Stimulated activated CD4-positive, alpha-beta T cell treated with anti-CD3 and anti-CD28 coated beads, Interleukin-15, amount 100 ng/mL, for 48 hours (primary cell): ENCODE measurements at places on chromosomes 11 and 22.

GRCh38 chr11:77505956-77506355 lies 32.1 kb upstream of the PAK1 start:
- no peak for DNase-seq

- no peak for DNase-seq
Measured at GRCh38 chr11:128906185-128907050, 15.3 kb downstream of the KCNJ5 start.

DNA sequence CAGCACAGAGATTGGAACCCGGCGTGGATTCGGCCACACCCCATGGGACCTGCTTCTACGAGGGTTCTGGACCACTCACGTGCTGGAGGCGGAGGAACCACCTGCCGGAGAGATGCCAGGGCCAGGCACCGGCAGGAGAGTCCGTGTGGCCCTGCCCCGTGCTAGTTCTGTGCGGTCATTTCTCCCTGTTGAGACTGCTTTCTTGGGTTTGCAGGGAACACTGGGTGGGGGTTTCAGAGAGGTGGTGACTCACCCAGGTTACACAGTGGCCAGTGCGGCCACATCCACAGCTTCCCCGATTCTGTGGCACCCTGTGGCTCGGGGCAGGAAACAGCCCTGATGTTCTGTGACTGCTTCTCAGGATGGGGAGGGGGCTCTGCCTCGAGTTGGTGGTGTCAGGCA lies 3.6 kb upstream of the PHLDA2 start:
- DNase-seq, result no peak

- DNase-seq, result no peak
Measured at GRCh38 chr11:96207459-96208449, 135.2 kb downstream of the MAML2 start.

DNA sequence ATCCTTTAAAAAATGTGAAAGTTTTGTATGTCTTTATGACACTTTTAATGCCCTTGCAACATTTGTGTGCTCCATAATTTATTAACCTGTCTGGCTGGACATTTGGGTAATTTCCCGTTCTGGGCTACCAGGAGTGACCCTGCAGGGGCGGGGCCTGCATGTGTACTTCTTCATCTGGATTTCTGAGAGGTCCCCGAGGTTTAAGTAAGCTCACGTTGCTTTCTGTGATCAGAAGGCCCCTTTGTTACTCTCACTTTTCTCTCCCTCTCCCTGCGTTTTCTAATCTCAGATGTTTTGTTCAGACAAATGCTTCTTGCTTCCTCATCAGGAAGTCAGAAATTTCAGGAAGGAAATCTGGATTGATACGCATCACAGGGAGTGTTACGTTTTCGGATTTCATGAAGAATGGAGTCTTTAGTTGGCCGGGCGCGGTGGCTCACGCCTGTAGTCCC lies 78.9 kb upstream of the CRYBB3 start:
- no peak for DNase-seq

DNA sequence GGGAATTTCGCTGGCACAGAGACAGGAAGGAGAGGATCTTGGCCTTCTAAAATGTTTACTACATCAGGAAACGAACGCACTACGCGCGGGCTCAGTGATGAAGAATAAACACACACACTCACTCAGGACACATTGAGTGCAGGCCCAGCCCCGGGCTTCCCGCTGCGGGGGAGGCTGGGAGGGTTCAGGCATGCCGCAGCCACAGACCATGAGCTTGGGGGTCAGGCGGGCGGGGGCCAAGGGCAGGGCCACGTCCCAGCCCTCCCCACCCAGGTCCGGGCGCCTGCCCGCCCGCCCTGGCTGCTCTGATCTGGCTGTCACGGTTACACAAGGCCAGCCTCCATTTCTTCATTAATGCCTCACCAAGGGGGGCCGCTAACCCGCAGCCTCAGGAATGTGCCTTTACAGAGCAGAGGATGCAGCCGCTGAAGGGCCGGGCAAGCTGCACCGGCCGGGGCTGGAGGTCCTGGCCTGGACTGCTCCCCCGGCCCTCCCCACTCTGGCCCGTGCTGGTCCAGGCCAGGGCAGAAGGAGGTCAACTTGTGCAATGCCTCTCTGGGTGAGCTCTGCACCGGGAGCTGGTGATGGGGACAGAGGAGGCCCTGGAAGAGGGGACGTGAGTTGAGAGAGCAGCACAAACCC lies 41.7 kb downstream of the IGF2 start:
- DNase-seq, result no peak

- no peak for DNase-seq
Measured at GRCh38 chr11:540583-541432, 3.5 kb downstream of the LRRC56 start.

- DNase-seq, result no peak
Measured at GRCh38 chr11:7421136-7421535, 64.2 kb upstream of the OLFML1 start.

GRCh38 chr22:31603081-31603525 lies 58.9 kb downstream of the PISD start:
- no peak for DNase-seq

GRCh38 chr11:130415731-130416529 lies 12.5 kb downstream of the ADAMTS8 start:
- DNase-seq, result no peak

DNA sequence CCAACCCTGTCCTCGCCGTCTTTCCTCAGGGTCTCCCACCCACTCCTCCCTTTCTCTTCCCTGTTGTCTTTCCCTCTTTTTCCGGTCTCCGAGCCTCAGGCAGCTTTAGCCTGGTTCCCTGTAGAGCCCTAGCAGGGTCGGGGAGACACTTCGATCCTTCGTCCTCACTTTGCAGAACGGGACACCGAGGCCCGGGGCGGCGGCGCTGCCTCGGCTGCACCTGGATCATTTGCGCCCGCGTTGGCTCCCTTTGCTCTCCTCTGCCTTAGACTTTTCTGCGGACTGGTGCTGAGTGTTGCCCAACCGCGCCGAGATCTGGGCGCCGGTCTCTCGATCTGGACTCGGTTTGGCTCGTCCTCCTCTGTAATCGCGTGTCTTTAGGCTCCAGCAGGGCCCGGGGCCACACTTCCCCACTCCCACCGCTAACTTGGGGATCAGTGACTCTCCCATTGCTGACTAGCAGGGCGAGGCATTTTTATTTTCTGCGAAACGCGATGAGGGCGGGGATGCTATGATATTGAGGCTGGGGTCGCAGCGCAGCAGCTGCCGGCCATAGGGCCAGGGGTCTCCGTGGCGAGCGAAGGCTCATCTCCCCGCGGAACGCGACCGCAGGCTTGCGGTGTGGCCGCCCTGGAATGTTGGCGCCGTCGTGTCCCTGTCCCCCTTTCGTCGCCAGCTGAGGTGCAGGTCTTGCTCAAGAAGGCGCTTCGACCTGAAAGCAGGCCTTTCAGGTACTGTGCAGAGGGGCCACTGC lies 1.6 kb upstream of the E2F8 start:
- no peak for DNase-seq

DNA sequence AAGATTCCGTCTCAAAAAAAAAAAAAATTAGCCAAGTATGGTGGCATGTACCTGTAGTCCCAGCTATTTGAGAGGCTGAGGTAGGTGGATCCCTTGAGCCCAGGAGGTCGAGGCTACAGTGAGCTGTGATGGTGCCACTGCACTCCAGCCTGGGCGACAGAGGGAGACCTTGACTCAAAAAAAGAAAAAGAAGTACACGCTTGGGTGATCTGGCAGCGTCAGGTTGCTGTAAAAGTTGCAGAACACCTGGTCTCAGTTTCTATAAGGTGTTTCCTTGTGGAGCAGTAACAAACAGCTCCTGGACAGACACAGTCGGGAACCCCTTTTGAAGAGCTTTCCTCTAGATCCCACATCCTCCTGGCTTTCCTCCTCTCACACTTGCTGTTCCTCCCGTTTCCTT lies 45.8 kb downstream of the SCGB1A1 start:
- DNase-seq, result no peak

DNA sequence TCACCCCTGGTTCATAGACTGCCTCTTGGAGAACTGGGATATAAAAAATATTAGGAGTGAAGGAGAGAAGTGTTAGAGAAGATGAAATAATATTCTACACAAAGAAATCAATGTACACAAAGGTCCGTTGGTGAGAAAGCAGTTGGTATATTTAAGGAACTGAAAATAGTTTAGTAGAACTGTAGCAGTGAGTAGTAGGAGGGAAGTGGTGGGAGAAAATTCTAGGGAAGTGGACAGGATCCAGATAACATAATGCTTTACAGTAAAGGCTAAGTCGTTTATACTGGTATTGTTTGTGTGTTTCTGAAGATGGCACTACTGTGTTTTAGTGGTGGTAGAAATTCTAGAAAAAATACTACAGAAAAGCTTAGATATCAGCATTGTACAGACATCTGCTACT lies 120.8 kb upstream of the CHORDC1 start:
- no peak for DNase-seq

GRCh38 chr22:39917776-39918495 lies 17.1 kb downstream of the GRAP2 start:
- DNase-seq, result no peak

GRCh38 chr11:15670520-15671070 lies 555.9 kb downstream of the INSC start:
- no peak for DNase-seq

- no peak for DNase-seq
Measured at GRCh38 chr11:22472306-22472705, 134.1 kb downstream of the SLC17A6 start.

- no peak for DNase-seq
Measured at GRCh38 chr11:116911976-116912734, 74.7 kb upstream of the APOA1 start.

DNA sequence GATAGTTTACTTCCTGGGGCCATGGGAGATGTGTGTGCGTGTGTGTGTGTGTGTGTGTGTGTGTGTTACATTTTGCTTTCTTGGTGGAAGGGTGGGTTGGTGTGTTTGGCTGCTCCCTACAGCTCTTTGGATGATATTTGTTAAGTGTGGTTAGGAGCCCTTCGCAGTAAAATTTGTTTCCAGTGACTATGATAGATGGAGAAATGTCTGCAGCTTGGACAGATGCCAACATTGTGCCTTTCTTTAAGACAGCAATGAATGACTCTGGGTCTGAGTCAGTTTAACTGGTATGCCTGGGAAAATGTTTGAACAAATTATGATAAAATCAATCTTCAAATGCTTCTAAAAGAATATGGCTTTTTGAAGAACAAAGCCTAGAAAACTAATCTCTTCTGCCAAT lies 102.7 kb upstream of the TRPC6 start:
- no peak for DNase-seq

DNA sequence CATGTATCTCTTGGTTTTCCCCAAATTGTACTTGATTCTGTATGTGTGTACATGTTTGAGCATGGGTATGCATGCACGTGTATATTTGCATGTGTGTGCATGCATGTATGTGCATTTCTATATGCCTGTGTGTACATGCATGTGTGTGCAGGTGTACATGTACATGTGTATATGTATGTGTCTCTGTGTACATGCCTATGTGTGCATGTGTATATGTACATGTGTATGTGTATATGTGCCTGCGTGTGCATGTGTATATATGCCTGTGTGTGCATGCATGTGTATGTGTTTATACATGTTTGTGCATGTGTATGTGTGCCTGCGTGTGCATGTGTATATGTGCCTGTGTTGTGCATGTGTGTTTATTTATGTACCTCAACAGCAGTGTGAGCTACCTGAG lies 5.3 kb upstream of the NCF4 start:
- no peak for DNase-seq

DNA sequence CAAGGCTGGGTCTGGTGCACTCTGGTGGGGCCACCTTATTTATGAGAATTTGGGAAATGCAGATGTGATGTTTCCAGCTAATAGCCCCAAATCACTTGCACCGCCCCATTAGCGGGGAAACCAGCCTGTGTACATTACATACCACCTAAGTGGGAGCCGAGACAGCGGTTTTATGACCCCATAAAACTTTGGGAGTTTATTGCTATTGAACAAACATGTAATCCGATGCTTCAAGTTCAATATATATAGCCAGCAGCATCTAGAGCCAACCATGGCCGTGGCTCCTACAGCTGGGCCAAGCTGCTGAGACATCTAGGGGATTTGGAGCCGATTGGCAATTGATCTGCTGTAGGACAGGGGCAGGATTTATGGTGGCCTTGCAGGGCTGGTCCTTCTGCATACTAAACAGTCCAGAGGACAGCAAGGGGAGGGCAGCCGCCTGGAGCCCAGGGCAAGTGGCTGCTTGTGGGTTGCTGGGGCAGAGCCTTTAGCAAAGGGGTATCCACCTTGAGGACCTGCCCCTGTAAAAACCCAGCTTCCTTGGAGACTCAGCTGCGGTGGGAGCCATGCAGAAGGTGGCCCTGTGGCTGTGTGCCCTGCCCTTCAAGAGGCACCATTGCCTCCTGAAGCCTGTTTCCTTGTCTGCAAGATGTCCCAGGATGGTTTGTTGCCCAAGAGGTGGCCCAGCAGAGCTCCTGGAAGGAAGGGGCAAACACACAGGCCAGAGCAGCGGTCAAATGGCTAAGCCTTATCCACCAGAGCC lies 47.9 kb upstream of the CCDC188 start:
- DNase-seq, result no peak

DNA sequence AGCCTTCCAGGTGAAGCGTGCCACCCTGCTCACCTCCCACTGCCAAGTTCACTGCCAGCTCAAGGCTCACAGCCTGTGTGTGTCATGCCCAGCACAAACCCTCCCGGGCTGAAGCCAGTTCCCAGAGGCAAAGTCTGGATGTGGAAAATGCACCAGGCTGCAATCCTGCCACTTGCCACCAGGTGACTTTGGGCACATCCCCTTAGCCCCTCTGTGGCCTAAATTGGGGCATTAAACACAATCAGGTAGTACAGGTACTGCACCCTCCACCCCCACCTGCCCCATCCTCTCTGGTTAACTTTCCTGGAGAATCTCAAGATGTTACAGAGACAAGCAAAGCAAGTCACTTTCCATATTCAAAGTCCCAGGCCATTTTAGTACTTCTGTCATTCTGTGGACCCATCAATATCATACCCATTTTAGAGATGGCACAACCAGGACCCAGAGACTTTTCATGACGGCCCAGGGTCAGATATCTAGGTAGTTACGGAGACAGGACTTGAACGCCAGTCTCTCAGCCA lies 1.8 kb upstream of the RASD2 start:
- no peak for DNase-seq
